Sigmoid colon (tissue), 7 donors: ENCODE measurements at places on chromosomes 2 and 18. TPM values are rescaled to one million over a fixed set of nuclear protein-coding genes. Genes with fewer than 3 reads are reported as not detected.

STPG4 gene
- total RNA-seq = not detected

DNER gene
- 17.1 TPM for total RNA-seq

GRCh38 chr2:56718413-56718812 is 534.6 kb downstream of the CCDC85A start:
- no peak for DNase-seq
- H3K4me3 ChIP-seq = no peak overlapping the region
- no peaks in the 10 kb centered on the region for H3K4me1 ChIP-seq
- H3K27me3 ChIP-seq = no peaks in the 10 kb centered on the region
- H3K36me3 ChIP-seq = no peaks in the 10 kb centered on the region

DNA sequence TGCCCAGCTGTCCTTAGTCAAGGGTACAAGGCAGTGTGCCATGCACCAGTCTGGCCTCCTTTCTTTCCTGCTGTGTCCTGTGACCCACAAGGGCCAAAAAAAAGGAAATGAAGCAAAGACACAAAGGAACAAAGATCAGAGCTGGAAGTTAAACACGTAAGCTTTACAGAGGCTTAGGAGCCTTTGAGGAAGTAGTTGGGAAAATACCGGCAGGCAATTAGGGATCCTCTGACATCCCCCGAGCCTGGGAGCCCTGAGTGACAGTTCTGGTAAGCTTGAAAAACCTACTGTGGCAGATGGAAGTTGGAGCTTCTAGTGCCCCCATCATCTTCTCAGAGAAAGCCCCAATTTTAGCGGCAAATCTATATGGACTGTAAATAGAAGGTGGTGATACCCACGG is 78.5 kb downstream of the SPRED2 start:
- peaks cover 24% of the 10 kb centered on the region for H3K4me1 ChIP-seq
- no peaks in the 10 kb centered on the region for H3K36me3 ChIP-seq
- no peak overlapping the region for H3K27ac ChIP-seq
- H3K27me3 ChIP-seq = no peaks in the 10 kb centered on the region
